ENCODE measurements at places on chromosomes 4 and X. TPM values are rescaled to one million over a fixed set of nuclear protein-coding genes. Genes with fewer than 3 reads are reported as not detected.

- no peaks in the 10 kb centered on the region for H3K36me3 ChIP-seq
- H3K4me1 ChIP-seq, result no peaks in the 10 kb centered on the region
- no peak for DNase-seq
- H3K4me3 ChIP-seq, result no peak overlapping the region
- H3K27ac ChIP-seq, result no peak overlapping the region
- no peaks in the 10 kb centered on the region for H3K27me3 ChIP-seq
Measured at GRCh38 chr4:61335241-61335763, 135.2 kb downstream of the ADGRL3 start.

DNA sequence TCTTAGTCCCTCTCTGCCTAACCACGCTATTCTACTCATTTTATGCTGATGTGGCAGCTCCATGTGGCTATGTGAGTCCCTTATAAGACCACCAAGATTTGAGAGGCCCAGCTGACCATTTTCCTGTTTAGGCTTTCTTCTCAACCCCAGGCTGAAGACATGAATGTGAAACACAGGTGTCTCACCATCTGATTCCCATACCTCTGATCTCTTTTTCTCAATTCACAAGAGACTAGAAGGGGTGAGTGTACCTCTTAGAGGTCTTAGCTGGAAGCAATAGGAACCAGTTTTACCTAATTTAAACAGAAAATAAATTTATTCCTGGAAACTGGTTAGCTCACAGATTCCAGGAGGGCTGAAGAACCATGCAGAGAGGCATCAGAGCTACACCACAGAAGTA, 276.5 kb upstream of the FMR1 start:
- H3K27ac ChIP-seq, result no peak overlapping the region
- H3K4me1 ChIP-seq, result no peaks in the 10 kb centered on the region
- no peak for DNase-seq
- no peak overlapping the region for H3K4me3 ChIP-seq
- H3K36me3 ChIP-seq, result no peaks in the 10 kb centered on the region
- no peaks in the 10 kb centered on the region for H3K27me3 ChIP-seq

DNA sequence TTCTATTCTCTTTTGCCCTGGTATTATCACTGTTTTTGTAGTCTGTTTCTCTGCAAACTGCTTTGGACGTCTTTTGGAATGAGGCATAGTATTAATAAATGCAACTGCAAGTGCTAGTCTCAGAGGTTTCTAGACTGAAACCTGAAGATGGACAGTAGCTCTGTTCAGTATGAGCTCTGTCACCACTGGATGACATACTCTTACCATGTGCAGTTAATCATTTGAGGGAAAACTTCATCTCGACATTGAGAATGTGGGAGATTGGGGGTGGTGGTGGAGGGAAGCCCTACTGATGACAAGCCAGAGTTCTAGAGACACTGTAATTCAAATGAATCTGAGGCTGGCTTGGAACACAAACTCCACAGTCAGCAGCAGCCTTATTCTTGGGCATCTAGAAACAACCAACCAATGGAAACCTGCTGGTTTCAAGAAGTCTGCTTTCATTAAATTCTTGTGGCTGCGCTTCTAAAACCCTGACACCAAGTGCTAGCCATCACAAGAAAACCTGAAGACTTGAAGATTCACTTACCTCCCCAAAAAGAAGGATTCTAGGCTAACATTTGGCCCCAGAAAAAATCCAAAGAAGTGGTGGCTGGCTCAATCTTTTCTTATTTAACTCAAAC, 161.7 kb downstream of the RASL11B start:
- DNase-seq, result no peak
- H3K36me3 ChIP-seq, result no peaks in the 10 kb centered on the region
- H3K27ac ChIP-seq, result no peak overlapping the region
- H3K4me3 ChIP-seq, result no peak overlapping the region

DNA sequence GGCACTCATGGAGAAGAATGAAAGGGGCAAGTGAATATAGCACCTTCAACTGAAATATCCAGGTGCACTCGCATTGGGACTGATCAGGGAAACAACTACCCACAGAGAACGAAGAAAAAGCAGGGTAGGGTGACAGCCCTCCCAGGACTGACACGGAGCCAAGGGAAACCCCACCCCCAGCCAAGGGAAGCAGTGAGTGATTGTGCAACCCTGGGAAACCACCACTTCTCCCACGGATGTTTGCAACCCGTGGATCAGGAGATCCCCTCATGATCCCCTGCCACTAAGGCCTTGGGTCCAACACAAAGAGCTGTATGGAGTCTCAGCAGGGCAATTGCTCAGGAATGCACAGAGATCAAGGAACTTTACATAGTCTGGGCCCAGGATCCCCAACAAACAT, 158.5 kb upstream of the HCCS start:
- no peaks in the 10 kb centered on the region for H3K36me3 ChIP-seq
- no peaks in the 10 kb centered on the region for H3K27me3 ChIP-seq
- no peaks in the 10 kb centered on the region for H3K4me1 ChIP-seq
- H3K27ac ChIP-seq, result no peak overlapping the region

DNA sequence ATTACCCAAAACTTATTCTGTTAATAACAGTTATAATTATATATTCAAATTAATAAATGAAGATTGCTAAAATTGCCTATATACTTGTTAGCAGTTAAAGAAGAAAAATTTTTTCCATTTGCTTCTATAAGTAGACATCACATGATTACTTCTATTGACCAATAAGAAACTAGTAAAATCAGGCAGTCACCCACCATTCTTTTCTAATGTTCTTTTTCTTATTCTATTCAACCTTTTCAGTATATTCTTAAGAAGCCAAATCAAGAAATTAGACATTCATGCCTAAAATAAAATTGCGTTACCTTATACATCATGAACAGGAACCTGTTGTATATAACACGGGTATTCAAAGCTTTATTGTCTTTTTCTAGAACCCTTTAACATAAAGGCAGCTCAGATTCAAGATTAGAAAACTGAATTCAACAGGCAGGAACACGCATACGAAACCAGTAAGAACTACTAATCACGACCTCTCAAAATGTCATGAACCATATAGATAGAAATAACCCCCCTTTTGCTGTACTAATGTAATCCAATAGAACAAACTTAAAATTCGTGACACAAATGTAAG, 568.1 kb upstream of the DIPK2B start:
- H3K27ac ChIP-seq, result peak overlapping the region; percentile 84
- H3K4me3 ChIP-seq, result peak overlapping the region; percentile 57
- H3K4me1 ChIP-seq, result peaks cover 24% of the 10 kb centered on the region
- no peaks in the 10 kb centered on the region for H3K27me3 ChIP-seq

The HTT gene
- total RNA-seq, result 73.1 TPM

DNA sequence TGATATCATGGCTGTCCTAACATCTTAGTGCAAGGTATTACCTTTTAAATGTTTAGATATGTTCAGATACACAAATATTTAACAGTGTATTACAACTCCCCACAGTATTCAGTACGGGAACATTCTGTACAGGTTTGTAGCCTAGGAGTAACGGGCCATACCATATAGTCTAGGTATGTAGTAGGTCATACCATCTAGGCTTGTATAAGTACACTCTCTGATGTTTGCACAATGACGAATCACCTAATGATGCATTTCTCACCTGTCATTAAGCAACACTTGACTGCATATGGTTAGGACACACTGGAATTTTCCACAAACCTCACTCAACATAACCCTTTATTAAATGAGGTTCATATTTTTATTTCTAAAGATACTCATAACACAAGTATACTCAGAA, 67.7 kb downstream of the THOC2 start:
- no peak overlapping the region for H3K4me3 ChIP-seq
- H3K36me3 ChIP-seq, result peaks cover 37% of the 10 kb centered on the region
- H3K4me1 ChIP-seq, result no peaks in the 10 kb centered on the region

DNA sequence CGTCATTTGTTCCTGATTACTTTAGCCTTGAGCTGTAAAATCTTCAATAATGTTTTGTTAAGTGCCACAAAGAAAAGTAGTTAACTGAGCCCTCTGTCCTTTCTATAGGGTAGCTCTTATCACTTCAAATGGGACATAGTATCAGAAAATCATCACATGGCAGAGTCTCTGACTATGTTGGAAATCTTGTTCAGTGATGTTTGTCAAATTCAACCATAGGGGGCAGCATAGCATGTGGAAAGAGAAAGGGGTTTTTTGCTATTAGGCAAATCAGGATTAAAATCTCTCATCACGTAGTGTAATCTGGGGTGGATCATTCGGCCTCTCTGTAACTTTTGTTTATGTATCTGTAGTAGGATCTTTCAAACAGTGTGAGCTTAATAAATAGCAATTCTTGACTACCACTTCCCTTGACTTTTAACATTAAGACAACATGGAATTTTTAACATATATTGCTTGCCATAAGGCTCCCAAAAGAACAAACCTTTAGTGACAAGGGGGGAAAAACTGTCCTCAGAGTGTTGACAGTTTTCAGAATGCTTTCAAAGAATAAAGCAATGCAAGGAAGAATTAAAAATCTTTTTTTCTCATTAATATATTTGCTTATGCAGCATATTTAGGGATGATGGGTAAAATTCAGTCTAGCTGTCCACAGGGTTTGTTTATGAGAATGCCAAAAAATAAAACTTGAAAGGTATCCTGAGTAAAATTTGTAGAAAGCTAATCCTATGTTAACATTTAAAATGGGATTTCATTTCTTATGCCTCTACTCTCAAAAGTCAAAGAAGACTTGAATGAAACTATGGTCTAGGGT, 127.2 kb downstream of the FBXW7 start:
- no peak overlapping the region for H3K27ac ChIP-seq
- no peak for DNase-seq
- peaks cover 4% of the 10 kb centered on the region for H3K36me3 ChIP-seq
- no peaks in the 10 kb centered on the region for H3K27me3 ChIP-seq
- no peaks in the 10 kb centered on the region for H3K4me1 ChIP-seq

- H3K4me1 ChIP-seq, result peaks cover 26% of the 10 kb centered on the region
- DNase-seq, result no peak
- no peaks in the 10 kb centered on the region for H3K36me3 ChIP-seq
- H3K4me3 ChIP-seq, result peak overlapping the region; percentile 40
- H3K27me3 ChIP-seq, result no peaks in the 10 kb centered on the region
Measured at GRCh38 chr4:139815778-139816601, 150.4 kb downstream of the MGST2 start.

- H3K27me3 ChIP-seq, result no peaks in the 10 kb centered on the region
- DNase-seq, result no peak
- no peaks in the 10 kb centered on the region for H3K4me1 ChIP-seq
- no peak overlapping the region for H3K27ac ChIP-seq
Measured at GRCh38 chr4:63841266-63841665, 568.0 kb downstream of the TECRL start.

GRCh38 chr4:11051181-11051580, 366.6 kb upstream of the CLNK start:
- DNase-seq, result no peak
- no peak overlapping the region for H3K4me3 ChIP-seq
- no peaks in the 10 kb centered on the region for H3K36me3 ChIP-seq

- no peaks in the 10 kb centered on the region for H3K4me1 ChIP-seq
- no peak overlapping the region for H3K27ac ChIP-seq
- H3K4me3 ChIP-seq, result no peak overlapping the region
- no peak for DNase-seq
- H3K36me3 ChIP-seq, result no peaks in the 10 kb centered on the region
- no peaks in the 10 kb centered on the region for H3K27me3 ChIP-seq
Measured at GRCh38 chr4:77493829-77494551, 111.6 kb upstream of the CXCL13 start.

- no peak within 1 kb of the TSS for H3K27ac ChIP-seq
- H3K4me3 ChIP-seq, result peak within 1 kb of the TSS; percentile 54
- H3K36me3 ChIP-seq, result no peaks in the 10 kb centered on the region
Measured at GRCh38 chrX:118116713-118117550, at the start of gene KLHL13. Gene KLHL13, minus strand, starts transcription at chrX:118116810. Its CDS starts 88,337 bp downstream, at chrX:118028473.

GRCh38 chr4:1009542-1010394, 1.7 kb upstream of the FGFRL1 start:
- peaks cover 30% of the 10 kb centered on the region for H3K4me1 ChIP-seq
- peak overlapping the region; percentile 75 for H3K27ac ChIP-seq
- peak overlapping the region; percentile 77 for H3K4me3 ChIP-seq
- DNase-seq, result peak; percentile 79

The ZNF182 gene
- total RNA-seq, result 6.5 TPM

The TNMD gene
- total RNA-seq, result not detected

- peaks cover 4% of the 10 kb centered on the region for H3K36me3 ChIP-seq
- H3K4me1 ChIP-seq, result peaks cover 19% of the 10 kb centered on the region
- no peak overlapping the region for H3K4me3 ChIP-seq
- DNase-seq, result peak; percentile 59
- H3K27ac ChIP-seq, result peak overlapping the region; percentile 70
Measured at GRCh38 chr4:7828011-7828720, 111.5 kb downstream of the AFAP1 start.

The POU3F4 gene
- total RNA-seq, result not detected

GRCh38 chrX:63258144-63258543, 93.0 kb downstream of the SPIN4 start:
- no peaks in the 10 kb centered on the region for H3K27me3 ChIP-seq
- no peaks in the 10 kb centered on the region for H3K4me1 ChIP-seq
- no peak overlapping the region for H3K27ac ChIP-seq
- H3K4me3 ChIP-seq, result no peak overlapping the region

The PPARGC1A gene
- 10.5 TPM for total RNA-seq

DNA sequence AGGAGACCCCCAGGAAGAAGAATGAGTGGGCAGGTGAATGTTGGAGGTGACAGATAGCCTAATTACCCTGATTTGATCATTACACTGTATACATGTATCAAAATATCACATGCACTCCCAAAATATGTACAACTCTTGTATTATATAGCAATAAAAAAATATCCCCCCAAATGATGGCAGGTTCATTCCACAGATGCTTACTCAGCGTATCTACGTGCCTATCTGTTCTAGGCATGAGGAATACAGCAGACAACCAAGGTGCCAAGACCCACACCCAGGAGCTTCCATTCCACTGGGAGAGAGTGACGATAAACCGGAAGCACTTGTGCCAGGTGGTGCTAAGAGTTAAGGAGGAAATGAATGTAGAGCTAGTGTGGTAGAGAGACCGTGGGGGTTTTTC, 42.4 kb downstream of the ADRA2C start:
- no peaks in the 10 kb centered on the region for H3K4me1 ChIP-seq
- no peaks in the 10 kb centered on the region for H3K36me3 ChIP-seq
- DNase-seq, result no peak
- H3K27ac ChIP-seq, result no peak overlapping the region

- no peak overlapping the region for H3K27ac ChIP-seq
- H3K4me3 ChIP-seq, result no peak overlapping the region
- no peak for DNase-seq
- no peaks in the 10 kb centered on the region for H3K4me1 ChIP-seq
Measured at GRCh38 chrX:53075011-53075410, 7.2 kb upstream of the TSPYL2 start.

- H3K4me1 ChIP-seq, result no peaks in the 10 kb centered on the region
- no peak overlapping the region for H3K27ac ChIP-seq
- no peak overlapping the region for H3K4me3 ChIP-seq
- no peaks in the 10 kb centered on the region for H3K36me3 ChIP-seq
Measured at GRCh38 chr4:100017637-100018310, 67.7 kb upstream of the H2AZ1 start.

Data from lower lobe of right lung (tissue), 2 donors.